Kasumi-1 (cell line): ENCODE measurements at places on chromosomes 5 and 9.

GRCh38 chr5:92969191-92969780 lies 611.7 kb downstream of the NR2F1-AS1 start:
- no peak for DNase-seq

GRCh38 chr5:56480705-56481427 lies 247.7 kb upstream of the ANKRD55 start:
- DNase-seq = peak; percentile 43

DNA sequence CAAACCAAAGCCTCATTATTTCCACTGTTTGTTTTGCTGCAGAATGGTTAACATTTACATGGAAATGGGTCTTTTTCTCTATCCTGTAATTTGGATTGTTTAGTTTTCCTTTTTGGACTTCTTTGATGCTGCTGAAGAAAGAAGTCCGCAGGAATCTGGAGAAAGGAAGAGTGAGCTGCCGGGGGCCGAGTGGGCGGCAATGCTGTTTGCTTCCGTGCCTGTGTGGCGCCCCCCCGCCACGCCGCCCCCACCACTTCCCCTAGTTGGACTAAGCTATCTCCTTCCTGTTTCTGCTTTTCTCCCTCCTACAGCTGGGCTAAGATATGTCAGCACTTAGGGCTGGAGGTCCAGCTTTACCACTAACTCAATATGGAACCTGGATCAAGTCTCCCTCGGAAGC lies 39.7 kb downstream of the ACTL7B start:
- peak; percentile 62 for DNase-seq

DNA sequence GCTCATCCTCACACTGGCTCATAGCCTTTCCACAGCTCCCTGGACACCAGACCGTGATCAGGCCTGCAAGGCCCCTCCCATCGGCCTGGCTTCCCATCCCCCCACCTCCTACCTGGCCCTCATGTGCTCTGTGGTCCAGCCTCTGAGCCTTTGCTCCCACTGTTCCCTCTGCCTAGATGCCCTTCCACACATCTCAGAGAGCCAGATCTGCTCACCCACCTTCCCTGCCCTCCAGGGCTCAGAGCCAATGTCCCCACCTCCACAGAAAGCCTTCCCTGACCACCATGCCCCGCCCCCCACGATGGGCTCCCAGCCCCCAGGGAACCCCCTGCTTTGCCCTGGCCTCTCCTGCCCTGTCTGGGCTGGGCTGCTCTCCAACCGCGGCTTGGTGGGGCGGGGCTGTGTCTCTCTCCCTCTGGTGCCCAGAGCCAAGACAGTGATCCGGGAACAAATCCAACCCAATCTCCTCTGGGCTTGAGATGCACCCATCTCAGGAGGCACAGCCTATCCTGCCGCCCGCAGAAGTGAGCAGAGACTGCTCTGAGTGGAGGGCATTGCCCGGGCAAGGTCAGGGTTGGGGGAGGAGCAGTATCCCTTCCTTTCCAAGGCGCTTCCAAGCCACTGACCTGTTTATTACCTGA lies 1.6 kb downstream of the NINJ1 start:
- no peak for DNase-seq
